ENCODE measurements at places on chromosomes 1 and 21.

DNA sequence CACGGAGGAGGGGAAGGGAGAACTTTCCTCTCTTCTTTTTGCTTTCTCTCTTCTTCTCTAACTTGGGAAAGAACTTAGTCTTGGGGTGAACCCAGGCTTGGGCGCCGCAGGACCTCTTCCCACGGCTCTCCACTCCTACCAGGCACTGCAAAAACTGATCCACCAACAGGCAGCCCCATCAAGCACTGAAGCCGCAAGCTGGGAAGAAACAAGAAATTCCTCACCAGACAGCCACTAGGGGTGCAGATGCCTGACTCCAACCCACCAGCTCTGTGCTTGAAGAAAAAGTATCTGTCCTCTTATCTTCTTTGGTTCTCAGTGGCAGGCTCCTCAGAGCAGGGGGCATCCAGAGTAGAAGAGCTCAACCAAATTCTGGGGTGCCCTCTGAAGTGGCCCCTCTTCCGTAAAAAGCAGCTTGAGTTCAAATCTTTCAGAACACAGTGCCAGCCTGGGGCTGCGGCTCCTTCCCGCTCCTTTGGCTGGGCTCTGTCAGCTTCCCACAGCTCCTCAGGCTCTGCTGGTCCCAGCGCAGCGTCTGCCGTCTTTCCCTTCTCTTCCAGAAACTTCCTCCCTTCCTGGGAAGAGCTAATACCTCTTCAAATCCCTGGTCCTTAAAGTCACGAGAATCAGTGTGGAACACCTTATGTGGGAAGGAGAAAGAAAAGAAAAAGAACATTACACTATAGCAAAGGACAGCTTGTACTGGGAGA, 2.4 kb downstream of the SLC41A1 start:
- DNase-seq, result peak; percentile 29

- no peak for DNase-seq
Observed at GRCh38 chr21:45855248-45855811, 126.2 kb upstream of the COL6A1 start.

DNA sequence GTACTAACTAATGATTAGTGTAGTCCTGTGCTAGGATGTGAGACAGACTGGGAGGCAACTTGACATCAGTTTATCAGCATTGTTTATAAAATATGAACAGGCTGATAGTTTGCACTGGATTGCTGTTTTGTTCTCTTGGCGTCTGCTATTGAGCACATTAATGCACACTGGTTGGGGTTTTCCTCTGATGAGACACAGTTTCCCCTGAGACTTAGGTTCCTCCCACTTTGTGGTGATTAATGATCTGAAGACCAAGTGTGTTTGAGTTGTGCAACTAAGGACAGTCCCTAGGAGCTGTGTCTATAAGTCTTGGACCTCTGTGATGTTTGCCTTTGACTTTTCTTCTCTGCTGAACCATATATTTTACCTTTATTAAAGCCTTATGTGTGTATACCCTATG, 1015.4 kb downstream of the AMY1C start:
- no peak for DNase-seq

DNA sequence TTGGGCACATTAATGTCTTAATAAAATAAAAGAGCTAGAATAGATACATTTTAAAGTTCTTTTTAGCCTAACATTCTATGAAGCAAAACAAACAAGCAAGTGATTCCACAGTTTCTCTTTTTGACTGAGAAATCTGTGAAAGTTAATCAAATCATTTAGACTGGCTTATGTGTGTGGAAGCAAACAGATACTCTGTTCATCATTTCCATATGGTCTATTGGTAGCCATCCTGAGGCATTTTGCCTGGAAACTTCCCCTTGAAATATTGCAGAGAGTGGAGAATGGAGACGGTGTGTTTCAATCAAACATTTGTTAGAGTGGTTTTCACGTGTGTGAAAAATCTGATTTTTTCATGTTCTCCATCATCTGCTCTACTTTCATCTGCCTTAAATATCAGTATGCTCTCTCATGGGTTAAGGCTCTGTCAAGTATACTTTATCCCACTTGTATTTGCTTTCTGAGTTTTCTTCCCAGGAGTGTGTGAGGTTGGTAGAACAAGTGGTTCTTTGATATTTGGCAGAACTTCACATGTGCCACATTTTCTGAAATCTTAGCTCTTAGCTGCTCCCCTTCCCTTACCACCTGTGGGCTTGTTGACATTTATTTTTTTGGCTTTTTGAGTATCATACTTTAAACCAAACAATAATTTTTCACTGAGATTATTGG, 139.1 kb upstream of the PTGFR start:
- no peak for DNase-seq

- peak; percentile 33 for DNase-seq
Observed at GRCh38 chr1:192506741-192507155, 68.8 kb upstream of the RGS1 start.

- peak; percentile 39 for DNase-seq
Observed at GRCh38 chr1:230425252-230426091, 660 bp downstream of the PGBD5 start.

GRCh38 chr1:30719406-30720270, 3.7 kb downstream of the MATN1 start:
- DNase-seq, result no peak

DNA sequence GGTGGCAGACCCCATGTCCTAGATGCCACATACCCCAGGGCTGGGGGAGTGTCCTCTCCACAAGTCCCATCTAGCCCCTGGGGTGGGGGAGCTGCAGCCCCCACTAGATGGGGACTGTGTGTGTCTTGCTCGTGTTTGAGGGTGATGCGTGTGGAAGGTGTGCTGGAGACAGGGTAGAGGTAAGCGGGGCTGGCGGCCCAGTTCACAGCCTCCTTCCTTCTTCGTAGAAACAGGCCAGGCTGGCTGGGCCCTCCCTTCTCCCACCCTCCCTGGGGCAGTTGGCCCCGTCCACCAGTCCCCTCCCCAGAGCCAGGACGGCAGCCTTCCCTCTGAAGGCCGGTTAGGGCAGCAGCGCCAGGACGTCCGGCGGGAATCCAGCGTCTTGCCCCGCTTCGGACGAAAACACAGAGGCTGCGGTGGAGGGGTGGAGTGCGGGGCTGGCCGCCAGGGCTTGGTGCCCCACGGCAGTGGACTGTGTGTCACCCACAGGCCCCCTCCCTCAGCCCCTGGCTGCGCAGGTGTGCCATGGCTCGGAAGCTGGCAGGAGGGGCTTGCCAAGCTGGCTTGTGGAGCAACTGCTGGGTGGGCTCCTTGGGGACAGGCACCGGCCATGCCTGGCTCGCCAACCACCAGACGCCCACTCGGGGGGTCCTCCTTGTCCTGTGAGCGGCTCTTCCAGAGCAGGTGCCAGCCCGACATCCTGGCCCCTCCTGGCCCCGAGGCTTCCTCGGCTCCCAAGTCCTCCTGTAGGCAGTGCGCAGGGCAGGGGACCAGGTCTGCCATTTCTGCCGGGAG, 3.6 kb downstream of the PRDM16 start:
- DNase-seq, result no peak

- DNase-seq, result peak; percentile 15
Observed at GRCh38 chr1:151058692-151059091, 730 bp downstream of the CDC42SE1 start.

- no peak for DNase-seq
Observed at GRCh38 chr1:18727956-18728355, 97.3 kb downstream of the PAX7 start.

- DNase-seq, result no peak
Observed at GRCh38 chr1:230365723-230366307, 60.3 kb downstream of the PGBD5 start.

DNA sequence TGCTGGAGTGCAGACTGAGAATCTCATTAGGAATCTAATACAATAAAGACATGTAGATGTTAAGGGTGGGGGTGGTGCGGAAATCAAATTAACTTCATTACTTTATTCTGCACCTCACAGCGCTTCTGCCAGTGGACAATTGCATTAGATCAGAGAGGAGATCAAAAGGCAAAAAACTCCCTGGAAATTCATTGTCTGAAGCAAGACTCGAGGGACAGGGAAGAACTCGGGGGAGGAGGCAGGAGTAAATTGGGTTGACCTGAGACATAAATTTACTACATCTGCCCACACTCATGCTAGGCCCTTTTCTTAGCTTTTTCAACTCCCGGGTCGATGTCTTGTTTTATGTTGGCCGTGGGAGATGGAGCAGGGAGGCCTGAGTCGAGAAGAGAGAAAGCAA, 315.4 kb downstream of the SPATA17 start:
- DNase-seq, result no peak

GRCh38 chr1:184536246-184536985, 149.6 kb downstream of the C1orf21 start:
- DNase-seq, result no peak

GRCh38 chr1:83709662-83710061, 289.3 kb downstream of the TTLL7 start:
- no peak for DNase-seq

DNA sequence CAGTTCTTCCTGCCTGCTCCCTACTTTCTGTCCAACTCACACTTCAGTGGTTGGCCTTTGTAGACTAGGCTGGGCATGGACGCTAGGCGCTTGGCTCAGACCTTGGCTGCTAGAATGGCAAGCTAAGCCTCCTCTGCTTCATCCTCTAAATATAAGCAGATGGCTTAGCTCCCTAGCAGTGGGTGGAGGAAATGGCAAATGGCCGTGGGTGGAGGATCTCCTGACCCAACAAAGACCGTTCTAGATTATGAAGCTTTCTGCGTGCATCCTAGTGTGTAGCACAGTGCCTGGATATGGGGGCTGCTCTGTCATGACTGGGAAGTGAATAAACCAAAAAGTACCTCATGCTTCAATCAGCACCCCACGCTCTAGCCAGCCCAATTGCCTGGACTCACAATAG, 10.4 kb upstream of the ETV3L start:
- no peak for DNase-seq
